ENCODE measurements at places on chromosomes 2 and 18. TPM values are rescaled to one million over a fixed set of nuclear protein-coding genes. Genes with fewer than 3 reads are reported as not detected.

DNA sequence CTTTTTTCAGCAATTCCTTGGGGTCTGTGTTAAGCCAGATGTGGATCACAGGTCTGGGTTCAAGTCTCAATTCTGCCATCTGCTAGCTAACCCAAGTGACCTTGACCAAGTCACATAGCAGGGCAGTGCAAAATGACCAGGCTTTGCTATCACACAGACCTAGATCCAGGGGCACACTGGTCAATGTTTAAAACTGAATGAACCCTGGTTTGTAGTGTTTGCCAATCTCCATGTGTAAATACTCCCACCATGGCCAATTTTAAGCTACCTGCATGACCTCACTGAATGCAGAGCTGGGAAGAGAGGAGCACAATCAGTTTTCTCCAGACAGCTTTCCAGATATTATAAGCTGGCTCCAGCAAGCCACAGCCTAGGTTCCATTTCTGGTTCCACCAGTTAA is 142.9 kb downstream of the CHST9 start:
- no peaks in the 10 kb centered on the region for H3K27me3 ChIP-seq
- H3K27ac ChIP-seq: no peak overlapping the region
- no peak for DNase-seq
- H3K4me3 ChIP-seq: no peak overlapping the region

DNA sequence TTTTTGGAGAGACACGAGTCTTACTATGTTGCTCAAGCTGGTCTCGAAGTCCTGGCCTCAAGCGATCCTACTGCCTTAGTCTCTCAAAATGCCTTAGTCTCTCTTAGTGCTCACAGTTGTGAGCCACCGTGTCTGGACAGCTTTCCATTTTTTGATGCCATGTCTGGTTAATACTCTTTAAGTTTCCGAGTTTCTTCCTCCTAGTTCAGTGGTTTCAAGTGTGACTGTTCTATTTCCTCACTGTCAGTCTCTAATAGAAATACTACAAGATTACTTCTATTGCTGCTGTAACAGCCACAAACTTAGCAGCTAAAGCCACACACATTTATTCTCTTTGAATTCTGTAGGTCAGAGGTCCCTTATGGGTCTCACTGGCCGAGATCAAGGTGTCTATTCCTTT is 125.1 kb upstream of the MGAT5 start:
- no peaks in the 10 kb centered on the region for H3K36me3 ChIP-seq
- no peak overlapping the region for H3K27ac ChIP-seq
- no peaks in the 10 kb centered on the region for H3K27me3 ChIP-seq

GRCh38 chr2:196181484-196181883 is 10.1 kb upstream of the STK17B start:
- no peak overlapping the region for H3K27ac ChIP-seq
- no peaks in the 10 kb centered on the region for H3K4me1 ChIP-seq
- no peak for DNase-seq
- no peaks in the 10 kb centered on the region for H3K36me3 ChIP-seq

DNA sequence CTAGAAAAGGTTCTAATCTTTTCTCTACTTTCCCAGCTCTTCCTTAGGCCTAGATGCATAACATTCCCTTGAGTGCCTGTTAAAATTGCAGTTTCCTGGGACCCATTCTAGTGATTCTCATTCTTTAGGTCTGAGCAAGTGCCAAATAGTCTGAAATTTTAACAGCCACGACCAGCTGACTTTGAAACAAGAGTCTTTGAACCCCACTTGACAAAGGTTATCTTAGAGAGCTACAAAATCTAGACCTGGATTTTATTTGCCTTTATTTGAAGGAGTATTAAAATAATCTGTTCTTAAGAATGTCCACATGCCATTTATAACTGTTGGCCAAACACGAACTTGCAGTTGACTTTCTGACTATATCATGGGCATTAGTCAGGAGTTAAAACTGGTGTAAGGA is 110.2 kb upstream of the LHCGR start:
- no peak for DNase-seq
- no peaks in the 10 kb centered on the region for H3K27me3 ChIP-seq
- H3K4me1 ChIP-seq: peaks cover 5% of the 10 kb centered on the region
- H3K4me3 ChIP-seq: no peak overlapping the region
- no peaks in the 10 kb centered on the region for H3K36me3 ChIP-seq

GRCh38 chr2:221571025-221571550 is 1.0 kb downstream of the EPHA4 start:
- no peak overlapping the region for H3K27ac ChIP-seq
- H3K4me1 ChIP-seq: peaks cover 28% of the 10 kb centered on the region
- H3K36me3 ChIP-seq: no peaks in the 10 kb centered on the region
- peak overlapping the region; percentile 93 for H3K4me3 ChIP-seq

The ARL5A gene
- 104 TPM for total RNA-seq

The CNTNAP5 gene
- 0.49 TPM for total RNA-seq
